ENCODE measurements at places on chromosomes 4 and X. TPM values are rescaled to one million over a fixed set of nuclear protein-coding genes. Genes with fewer than 3 reads are reported as not detected.

The ADH1B gene
- total RNA-seq: not detected

The ARHGEF6 gene
- total RNA-seq: 2.8 TPM

The GLRA2 gene
- not detected for total RNA-seq

The FGFRL1 gene
- total RNA-seq: 33.2 TPM

The CENPI gene
- total RNA-seq: 12.3 TPM

The UGT2A1 gene
- not detected for total RNA-seq

The P2RY4 gene
- not detected for total RNA-seq

The WNK3 gene
- total RNA-seq: not detected

The ETNPPL gene
- total RNA-seq: not detected

The MAGEH1 gene
- 20.6 TPM for total RNA-seq

The CHST7 gene
- 18.2 TPM for total RNA-seq

The IGSF1 gene
- not detected for total RNA-seq

The RAP2C gene
- total RNA-seq: 25.6 TPM

The TMPRSS11A gene
- total RNA-seq: not detected

The NXF2 gene
- total RNA-seq: not detected

The STARD8 gene
- 3.0 TPM for total RNA-seq

The BMPR1B gene
- total RNA-seq: not detected

All from HFFc6 (cell line).